CD4-positive, alpha-beta T cell treated with Interleukin-6 at 100 ng/mL for 8 hours (primary cell): ENCODE measurements at places on chromosomes 6 and 20.

- DNase-seq, result no peak
Measured at GRCh38 chr6:13285705-13286104, 42.6 kb downstream of the TBC1D7 start.

DNA sequence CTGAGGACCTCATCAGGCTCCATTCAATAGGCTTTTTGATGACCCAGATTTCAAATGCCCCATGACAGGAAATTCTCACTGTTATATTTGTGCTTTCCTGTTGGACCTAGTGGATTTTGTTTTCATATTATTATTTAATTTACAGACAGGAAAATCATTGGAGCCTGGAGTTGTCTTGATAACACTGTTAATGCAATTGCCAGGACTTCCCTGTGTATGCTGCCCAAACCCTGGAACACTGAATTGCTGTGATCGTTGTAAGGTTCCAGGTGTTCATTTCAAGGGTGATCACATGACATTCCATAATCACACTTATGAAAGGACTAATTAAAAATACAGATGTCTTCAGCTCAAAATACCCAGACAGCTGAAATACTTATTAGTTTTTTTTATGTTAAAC is 783.2 kb downstream of the DHX35 start:
- DNase-seq, result no peak

DNA sequence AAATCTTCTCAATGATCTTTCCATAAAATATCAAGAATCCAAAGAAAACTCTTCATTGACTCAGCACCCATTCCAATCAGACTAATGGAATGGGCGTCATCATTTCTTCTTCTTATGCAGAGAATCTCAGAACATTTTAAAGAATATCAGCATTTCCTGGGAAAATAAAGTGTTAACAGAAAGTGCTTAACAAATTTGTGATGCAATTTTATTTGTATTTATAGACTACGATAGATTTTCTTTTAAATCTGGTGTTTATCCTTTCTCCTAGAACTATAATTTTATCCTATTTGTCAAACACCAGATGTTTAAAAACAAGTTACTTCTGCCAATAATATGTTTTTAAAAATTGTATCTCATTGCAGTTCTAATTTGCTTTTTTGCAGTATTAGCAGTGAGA is 330.7 kb downstream of the COL12A1 start:
- no peak for DNase-seq

DNA sequence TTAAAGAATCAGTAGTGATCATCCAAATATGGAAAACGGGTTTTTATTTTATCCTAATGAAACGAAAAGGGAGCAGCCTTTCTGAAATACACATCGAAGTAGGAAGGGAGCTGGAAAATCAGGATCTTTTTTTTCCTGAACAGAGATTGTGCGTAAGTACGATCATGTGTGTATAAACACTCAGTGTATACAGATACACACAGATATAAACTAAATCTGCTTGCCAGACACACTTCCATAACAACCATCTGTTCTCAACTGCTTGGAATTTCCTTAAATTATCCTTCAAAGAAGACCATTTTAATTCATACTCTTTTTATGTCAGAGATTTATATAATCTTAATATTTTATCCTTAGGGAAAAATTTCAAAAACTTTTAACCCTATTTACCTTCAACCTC is 110.7 kb downstream of the CHD6 start:
- no peak for DNase-seq

DNA sequence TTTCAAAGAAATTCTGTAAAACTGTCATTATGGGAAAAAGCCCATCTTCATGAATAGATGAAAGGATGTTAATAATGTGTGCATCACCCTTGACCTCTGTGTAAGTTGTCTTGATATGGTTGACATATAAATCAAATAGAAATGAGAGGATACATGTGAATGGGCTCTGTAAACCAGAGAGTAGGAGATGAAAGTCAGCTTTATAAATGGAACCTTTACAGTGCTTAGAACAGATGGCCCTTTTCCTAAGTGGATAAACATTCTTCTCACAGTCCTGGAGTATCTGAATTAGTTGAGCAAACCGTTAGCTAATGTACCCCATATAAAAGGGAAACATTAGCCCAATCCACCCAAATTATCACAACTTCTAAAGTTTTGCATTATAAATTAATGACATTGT is 57.5 kb downstream of the MYLK4 start:
- no peak for DNase-seq

DNA sequence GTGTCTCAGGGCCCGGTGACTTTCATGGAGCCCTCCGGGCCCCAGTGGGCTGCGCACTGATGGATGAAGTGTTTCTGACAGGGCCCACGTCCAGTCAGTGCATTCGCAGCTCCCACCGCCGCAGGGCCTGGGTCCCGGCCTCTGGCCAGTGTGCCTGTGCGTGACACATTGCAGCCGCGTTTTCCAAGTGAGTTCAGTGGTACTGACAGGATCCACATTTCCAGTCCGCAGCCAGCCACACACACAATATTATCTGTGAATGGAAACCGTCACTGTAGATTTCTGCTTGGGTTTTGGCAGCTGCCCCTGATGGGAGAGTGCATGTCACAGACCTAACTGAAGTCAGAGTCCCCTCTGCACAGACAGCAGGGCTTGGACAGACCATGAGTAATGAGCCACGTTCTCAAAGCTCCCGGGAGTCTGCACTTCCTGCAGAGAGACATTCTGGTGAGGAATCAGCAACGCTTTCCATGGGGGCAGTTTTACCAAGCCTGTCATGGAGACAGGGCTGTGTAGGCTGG is 171.4 kb downstream of the MYLK4 start:
- DNase-seq, result no peak

- DNase-seq, result no peak
Measured at GRCh38 chr20:44104798-44105517, 82.0 kb downstream of the JPH2 start.

- no peak for DNase-seq
Measured at GRCh38 chr6:106244931-106245330, 80.6 kb downstream of the ATG5 start.

DNA sequence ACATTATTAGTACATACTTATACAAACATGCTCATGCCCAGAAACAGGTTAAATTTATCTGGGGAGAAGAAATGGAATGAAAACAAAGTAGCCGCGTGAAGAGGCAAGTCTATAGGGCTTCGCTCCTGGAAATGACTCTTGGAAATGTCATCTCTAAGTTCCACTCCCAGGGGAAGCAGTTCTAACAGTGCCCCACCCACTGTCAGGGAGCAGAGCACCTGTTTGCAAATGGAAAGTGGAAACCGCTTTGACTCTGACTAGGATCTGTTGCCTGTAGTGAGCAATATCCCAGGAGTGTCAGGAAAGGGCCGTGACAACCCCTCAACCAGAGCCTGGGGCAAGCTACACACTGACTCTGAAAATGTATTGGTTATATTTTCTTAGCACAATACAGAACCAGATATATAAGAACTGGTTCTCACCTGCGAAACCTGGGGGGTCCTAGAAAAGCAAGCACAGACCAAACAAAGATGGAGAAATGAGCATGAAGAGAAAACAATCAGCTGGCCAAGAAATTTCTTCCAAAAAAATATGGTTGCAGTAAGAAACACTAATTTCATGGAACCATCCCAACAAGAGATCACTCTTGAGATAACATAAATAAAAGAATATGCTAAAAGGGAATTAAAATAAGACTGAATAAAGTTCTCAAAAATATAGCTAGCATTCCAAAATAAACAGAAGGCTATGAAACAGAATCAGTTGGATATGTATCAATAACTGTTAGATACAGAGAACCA is 47.5 kb upstream of the CRISP1 start:
- DNase-seq, result no peak

DNA sequence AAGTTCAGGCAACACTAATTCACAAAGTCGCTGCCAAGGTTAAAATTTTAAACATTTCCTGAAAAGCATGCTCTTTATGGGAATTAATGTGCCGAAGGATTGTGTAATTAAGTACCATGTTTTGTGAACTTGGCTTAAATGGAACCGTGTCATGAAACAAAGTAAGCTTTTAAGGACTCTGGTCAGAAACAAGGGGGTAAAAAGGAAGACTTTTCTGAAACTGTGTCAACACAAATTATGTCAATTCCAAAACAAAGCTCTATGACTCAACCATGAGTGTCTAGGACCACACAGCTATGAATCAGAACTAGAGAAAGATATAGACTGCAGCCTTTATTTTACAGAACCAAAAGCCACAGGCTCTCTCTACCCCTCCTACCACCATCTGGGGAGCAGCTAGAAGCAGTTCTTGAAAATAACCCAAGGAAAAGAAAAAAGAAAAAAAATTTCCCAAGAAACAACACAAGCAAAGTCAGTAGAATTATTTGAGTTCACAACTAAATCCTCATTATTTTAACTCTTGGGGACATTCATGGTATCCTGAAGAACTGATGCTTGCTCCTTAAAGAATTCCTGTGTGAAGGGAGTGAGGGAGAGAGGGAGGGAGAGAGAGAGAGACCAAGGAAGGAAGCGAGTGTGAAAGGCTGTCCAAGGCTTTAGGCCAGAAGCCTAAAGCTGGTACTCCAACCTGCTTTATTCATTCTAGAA is 81.9 kb downstream of the ZMYND8 start:
- peak; percentile 29 for DNase-seq

DNA sequence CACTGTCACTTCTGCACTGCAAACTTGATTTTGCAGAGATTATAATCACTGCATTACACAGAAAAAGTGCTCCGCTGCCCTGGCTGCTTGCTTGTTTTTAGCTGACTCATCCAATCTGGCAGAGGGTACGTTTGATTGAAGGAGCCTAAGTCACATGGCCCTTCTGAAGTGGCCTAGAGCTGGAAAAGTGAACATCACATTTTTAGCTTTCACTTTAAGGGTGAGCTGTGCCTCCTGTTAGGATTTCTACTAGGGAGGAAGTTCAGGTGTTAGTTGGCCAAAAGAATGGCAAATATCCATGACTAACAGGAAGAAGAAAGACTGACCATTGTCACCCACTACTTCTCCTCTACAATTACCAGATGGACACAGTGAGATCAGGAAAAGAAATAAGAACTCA is 889.1 kb upstream of the MAP3K7 start:
- no peak for DNase-seq

DNA sequence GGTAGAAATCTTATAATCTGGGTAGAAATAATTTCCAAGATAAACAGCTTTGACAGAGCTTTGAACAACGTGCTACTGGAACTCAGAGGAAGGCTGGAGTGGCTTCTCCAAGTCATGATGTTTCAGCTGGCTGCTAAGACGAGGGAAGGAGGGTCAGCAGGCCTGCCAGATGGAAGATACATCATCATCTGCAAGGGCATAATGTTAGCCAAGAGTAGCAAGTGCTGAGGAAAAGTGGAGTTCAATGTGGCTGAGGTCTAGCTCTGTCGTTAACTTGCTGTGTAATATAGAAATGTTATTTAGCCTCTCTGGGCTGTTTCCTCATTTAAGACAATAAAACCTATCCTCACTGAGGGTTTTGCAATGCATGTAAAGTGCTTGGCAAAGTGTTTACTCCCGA is 35.1 kb downstream of the RGS17 start:
- DNase-seq, result no peak

- no peak for DNase-seq
Measured at GRCh38 chr20:59434960-59435359, 134.5 kb downstream of the EDN3 start.

DNA sequence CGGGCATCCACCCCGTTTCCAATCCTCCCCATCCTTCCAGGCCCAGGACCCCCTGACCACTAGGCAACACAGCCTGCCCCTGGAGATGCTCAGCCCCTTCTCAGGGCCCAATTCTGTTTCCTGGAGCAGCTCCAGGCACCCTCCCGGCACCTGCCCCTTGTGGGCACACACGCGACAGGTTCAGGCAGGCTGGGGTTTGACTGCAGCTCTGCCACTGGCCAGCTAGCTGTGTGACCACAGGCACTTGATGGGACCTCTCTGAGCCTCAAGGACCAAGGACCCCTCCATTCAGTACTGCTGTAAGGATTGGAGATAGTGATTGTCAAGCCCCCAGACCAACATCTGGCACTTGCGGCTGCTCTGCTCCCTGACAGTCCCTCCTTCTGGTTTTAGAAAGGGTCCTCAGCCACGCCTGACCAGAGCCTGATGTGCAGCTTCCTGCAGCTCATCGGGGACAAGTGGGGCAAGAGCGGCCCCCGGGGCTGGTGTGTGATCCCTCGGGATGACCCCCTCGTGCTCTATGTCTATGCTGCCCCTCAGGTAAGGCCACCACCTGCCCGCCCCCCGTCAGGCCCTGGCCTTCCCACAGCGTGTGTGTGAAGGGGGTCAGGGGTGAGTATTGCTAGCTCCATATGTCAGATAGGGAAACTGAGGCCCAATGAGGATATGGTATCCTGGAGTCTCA is 21.7 kb downstream of the FGD2 start:
- DNase-seq, result no peak

- DNase-seq, result no peak
Measured at GRCh38 chr6:1502041-1502440, 107.7 kb upstream of the FOXC1 start.

GRCh38 chr6:9520417-9521151 is 894.3 kb downstream of the TFAP2A start:
- DNase-seq, result no peak

DNA sequence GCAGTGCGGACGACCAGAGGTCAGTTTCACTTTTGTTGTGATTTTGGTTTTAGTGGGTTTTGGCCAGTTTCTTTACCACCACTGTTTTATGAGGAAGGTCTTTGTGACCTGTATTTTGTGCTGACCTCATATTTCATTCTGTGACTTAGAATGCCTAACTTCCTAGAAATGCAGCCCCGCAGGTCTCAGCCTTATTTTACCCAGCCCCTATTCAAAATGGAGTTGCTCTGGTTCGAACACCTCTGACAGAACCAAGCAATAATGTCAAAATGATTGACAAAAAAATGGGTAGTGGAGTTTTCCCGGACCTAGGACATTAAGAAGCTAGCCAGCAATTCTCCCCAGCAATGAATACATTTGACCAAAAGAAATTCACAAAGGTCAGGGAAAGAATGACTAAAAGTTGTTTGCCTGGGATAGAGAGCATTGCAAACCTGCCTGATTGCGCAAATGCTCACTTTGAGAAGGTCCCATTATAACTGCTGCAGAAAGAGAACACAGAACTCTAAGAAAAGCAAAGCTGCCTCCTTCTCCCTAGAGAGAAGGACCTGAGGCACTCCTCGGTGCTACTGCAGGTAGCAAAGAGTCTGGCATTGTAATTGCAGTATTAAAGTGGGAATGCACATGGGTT is 288.8 kb downstream of the ADGB start:
- DNase-seq, result no peak

GRCh38 chr6:31657406-31658157 is 1.9 kb downstream of the APOM start:
- DNase-seq, result no peak

DNA sequence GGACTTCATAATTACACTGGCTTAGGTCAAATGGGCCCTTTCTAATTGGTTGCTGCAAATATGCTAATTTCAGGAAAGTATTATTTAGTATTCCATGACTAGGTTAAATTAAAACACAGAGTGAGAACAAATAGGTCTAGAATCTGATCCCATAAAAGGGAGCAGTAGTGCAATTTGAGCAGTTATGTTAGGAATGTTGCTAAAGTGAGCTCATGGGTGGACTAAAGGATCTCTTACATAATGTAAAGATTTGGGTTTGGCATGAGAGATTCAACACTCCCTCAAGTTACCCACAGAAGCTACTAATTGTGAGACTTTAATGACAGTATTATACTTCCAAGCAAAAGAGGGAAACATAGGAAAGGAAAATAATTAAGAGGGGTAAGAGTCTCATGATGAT is 109.1 kb downstream of the C6orf58 start:
- DNase-seq, result no peak
